Central memory CD8-positive, alpha-beta T cell (primary cell): ENCODE measurements at places on chromosomes 7 and 10.

DNA sequence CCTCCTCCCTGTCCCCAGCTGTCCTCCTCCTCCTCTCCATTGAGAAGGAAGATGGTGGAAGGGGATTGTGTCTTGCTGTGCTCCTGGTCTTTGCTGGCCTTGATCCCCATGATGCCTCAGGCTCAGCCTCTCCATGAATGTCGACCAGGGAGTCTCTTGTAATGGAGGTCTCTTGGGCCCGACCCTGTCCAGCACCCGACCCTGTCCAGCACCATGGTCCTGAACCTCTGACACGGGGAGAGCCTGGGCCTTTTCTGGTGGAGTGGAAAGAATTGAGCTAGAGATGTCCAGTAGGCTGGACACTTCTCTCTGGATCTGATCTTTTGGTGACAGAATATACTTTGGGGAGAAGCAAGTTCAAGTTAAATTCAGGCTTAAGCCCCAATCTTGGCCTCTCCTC is 42.3 kb upstream of the HMX3 start:
- no peak overlapping the region for H3K27ac ChIP-seq
- peaks cover 54% of the 10 kb centered on the region for H3K27me3 ChIP-seq
- H3K4me1 ChIP-seq, result no peaks in the 10 kb centered on the region
- no peak for DNase-seq

GRCh38 chr10:50280049-50280841 is 28.9 kb upstream of the ASAH2 start:
- H3K27ac ChIP-seq, result no peak overlapping the region
- H3K4me1 ChIP-seq, result no peaks in the 10 kb centered on the region
- no peaks in the 10 kb centered on the region for H3K36me3 ChIP-seq
- peaks cover 69% of the 10 kb centered on the region for H3K27me3 ChIP-seq

DNA sequence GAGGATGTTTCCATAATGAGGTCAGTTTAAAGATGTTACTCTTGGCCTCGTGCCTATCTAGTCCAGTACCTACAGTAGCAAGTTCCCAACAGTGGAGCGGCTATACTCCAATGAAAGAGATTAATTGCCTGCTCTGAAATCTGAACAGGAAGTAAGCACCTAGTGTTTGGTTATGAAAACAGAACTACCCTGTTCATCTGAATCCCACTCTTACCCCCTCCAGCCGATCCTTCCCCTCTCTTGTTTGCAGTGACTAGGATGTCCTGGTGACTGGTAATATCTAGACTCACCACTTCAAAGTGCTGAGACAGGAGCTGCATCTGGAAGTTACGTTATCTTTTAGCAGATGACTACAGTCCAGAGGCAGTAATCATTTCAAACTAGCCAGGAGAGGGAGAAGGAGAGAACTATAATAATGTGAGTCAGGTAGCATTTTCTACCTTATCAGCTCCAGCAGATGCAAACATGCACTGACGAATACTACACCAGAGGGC is 666.7 kb upstream of the NRP1 start:
- no peak overlapping the region for H3K4me3 ChIP-seq
- H3K4me1 ChIP-seq, result no peaks in the 10 kb centered on the region
- no peaks in the 10 kb centered on the region for H3K36me3 ChIP-seq
- H3K27ac ChIP-seq, result no peak overlapping the region

GRCh38 chr7:55827577-55827976 is 35.0 kb downstream of the SEPTIN14 start:
- H3K4me3 ChIP-seq, result no peak overlapping the region
- H3K27ac ChIP-seq, result no peak overlapping the region
- H3K27me3 ChIP-seq, result peaks cover 10% of the 10 kb centered on the region
- no peak for DNase-seq

DNA sequence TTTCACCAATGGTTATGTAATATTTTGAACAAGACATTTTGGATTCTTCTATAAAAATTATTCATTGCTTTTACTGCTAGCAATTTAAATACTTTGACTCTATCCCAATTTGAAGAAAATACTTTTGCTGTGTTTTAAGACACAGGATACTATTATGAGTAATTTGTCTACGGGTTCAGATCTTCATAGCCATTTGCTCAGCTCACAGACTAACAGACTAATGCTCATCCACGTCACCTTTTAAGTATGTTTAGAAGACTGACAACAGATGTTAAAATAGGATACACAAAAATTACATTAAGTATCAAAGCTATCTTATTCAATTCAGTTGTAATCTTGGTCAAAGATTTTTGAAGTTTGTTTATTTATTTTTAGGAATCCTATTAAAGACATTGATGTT is 251.3 kb upstream of the CHRM2 start:
- no peak overlapping the region for H3K4me3 ChIP-seq
- no peaks in the 10 kb centered on the region for H3K4me1 ChIP-seq
- no peak overlapping the region for H3K27ac ChIP-seq
- no peaks in the 10 kb centered on the region for H3K27me3 ChIP-seq

DNA sequence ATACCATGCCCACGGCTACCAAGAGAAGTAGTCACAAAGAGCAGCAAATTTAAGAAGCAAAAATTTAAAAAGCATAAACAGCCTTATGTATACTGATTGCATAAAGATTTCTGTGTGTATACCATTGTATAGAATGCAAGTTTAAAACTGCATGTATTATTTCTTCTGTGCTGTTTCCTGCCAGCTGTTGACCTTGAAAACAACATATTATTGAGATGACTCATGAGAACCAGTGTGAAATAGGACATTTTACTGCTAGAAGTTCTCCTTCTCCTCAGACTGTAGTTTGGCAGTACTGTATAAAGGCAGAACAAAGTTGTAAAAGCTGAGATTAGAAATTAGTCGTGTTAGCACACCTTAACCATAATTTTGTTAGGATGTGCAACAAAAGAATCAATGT is 42.3 kb upstream of the SGCE start:
- H3K36me3 ChIP-seq, result no peaks in the 10 kb centered on the region
- no peaks in the 10 kb centered on the region for H3K4me1 ChIP-seq
- no peak for DNase-seq
- no peak overlapping the region for H3K4me3 ChIP-seq
- H3K27ac ChIP-seq, result no peak overlapping the region

GRCh38 chr7:94350734-94351133 is 44.0 kb upstream of the COL1A2 start:
- no peak overlapping the region for H3K27ac ChIP-seq
- no peaks in the 10 kb centered on the region for H3K36me3 ChIP-seq
- H3K4me3 ChIP-seq, result no peak overlapping the region
- DNase-seq, result no peak
- H3K4me1 ChIP-seq, result no peaks in the 10 kb centered on the region
- peaks cover 20% of the 10 kb centered on the region for H3K27me3 ChIP-seq

DNA sequence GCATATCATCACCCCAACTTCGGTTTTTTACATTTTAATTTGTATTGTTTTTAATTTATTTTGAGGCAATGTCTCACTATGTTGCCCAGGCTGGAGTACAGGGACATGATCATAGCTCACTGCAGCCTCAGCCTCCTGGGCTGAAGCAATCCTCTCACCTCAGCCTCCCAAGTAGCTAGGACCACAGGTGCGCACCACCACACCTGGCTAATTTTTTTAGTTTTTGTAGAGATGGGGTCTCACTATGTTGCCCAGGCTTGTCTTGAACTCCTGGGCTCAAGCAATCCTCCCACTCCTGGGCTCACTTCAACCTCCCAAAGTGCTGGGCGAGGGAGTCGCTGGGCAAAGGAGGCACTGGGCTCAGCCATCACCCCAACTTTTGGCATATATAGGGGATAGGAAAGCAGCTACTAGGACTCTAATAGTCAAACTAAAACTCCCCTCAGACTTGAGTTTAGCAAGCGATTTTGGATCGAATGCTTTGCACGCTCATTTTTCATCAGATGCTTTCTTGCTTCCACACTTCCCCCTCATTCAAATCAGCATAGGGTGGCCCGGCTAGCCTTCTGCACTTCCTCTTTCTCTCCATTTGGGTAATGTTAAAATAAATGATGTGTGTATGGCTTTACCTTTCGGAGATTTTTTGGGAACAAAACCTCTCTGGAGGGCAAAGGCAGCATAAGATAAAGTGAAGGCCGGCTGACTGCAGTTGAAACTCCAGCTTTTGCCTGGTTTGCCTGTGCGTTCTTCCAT is 20.8 kb upstream of the NMT2 start:
- peaks cover 19% of the 10 kb centered on the region for H3K4me1 ChIP-seq
- no peak overlapping the region for H3K27ac ChIP-seq
- no peaks in the 10 kb centered on the region for H3K27me3 ChIP-seq
- no peak for DNase-seq

DNA sequence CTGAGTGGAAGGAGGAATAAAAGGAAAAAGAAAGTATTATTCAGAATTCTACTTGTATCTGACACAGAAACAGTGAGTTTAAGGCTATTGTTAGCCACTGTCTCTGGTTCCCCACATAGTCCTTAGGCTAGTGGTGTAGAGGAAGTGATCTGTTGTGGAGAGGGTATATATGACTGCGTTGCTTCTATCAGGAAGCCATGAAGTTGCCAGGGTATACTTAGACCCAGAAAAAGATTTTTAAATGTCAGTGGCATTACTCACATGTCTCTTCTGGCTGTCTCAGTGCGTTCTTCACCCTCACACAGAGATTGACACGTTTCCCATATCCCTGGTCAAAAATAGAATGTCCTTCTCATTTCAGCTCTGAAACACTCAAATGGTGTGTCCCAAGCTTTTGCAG is 72.7 kb downstream of the SEM1 start:
- H3K36me3 ChIP-seq, result peaks cover 2% of the 10 kb centered on the region
- no peak overlapping the region for H3K4me3 ChIP-seq
- H3K27ac ChIP-seq, result no peak overlapping the region
- DNase-seq, result no peak

- DNase-seq, result no peak
- no peaks in the 10 kb centered on the region for H3K36me3 ChIP-seq
- no peak overlapping the region for H3K27ac ChIP-seq
- H3K27me3 ChIP-seq, result peaks cover 64% of the 10 kb centered on the region
Observed at GRCh38 chr7:31122649-31123058, 70.5 kb downstream of the ADCYAP1R1 start.

DNA sequence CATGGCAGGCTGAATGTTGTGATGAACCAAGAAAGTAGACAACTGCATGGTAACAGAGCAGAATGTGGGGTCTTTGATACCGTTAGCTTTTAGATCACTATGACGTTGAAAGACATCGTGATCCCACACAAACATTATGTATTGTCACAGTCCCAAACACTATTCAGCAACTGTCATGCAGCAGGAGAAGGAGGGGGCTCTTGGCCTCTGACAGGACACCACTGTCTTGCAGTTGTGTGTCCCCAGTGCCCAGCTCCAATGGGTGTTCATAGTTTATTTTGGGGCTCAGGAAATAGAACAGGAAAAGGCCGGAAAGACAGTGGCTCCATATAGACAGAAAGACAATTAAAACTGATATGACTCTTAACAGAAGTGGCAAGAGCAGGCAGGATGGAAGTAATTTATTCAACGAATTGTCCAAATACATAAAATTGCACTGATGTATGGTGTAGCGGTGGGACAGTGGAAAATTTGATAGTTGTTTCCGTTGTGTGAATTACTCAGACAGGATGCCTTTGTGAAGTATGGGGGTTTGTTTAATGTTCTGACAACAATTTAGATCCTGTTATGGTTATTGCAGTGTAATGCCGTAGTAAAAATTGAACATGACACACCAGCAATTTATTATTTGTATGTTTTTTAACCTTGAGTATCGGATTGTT is 292.0 kb downstream of the LRMDA start:
- DNase-seq, result no peak
- no peaks in the 10 kb centered on the region for H3K36me3 ChIP-seq
- H3K27ac ChIP-seq, result no peak overlapping the region

DNA sequence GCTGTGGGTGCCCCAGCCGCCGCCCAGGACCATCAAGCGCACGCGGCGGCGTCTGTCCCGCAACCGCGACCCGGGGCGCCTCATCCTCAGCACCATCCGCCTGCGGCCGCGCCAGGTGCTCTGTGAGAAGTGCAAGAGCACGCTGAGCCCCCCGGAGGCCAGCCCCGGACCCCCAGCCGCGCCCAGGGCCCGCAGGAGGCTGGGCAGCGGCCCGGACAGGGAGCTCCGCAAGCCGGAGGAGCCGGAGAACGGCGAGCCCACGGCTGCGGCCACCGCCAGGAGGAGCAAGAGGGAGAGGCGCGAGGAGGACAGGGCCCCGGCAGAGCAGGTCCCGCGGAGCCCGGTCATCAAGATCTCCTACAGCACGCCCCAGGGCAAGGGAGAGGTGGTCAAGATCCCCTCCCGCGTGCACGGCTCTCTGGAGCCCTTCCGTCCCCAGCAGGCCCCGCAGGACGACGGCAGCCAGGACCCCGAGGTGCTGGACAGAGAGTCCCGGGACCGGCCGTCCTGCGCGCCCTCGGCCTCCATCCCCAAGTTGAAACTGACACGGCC is 8.0 kb downstream of the PWWP2B start:
- no peak overlapping the region for H3K4me3 ChIP-seq
- DNase-seq, result no peak
- H3K36me3 ChIP-seq, result peaks cover 16% of the 10 kb centered on the region
- H3K27ac ChIP-seq, result no peak overlapping the region
- H3K4me1 ChIP-seq, result peaks cover 19% of the 10 kb centered on the region
- H3K27me3 ChIP-seq, result no peaks in the 10 kb centered on the region

- H3K4me1 ChIP-seq, result no peaks in the 10 kb centered on the region
- H3K4me3 ChIP-seq, result no peak overlapping the region
- no peak for DNase-seq
- peaks cover 58% of the 10 kb centered on the region for H3K27me3 ChIP-seq
Observed at GRCh38 chr10:93088466-93088865, 14.8 kb downstream of the CYP26A1 start.
